ENCODE measurements at places on chromosomes 11 and 22. TPM values are rescaled to one million over a fixed set of nuclear protein-coding genes. Genes with fewer than 3 reads are reported as not detected.

DNA sequence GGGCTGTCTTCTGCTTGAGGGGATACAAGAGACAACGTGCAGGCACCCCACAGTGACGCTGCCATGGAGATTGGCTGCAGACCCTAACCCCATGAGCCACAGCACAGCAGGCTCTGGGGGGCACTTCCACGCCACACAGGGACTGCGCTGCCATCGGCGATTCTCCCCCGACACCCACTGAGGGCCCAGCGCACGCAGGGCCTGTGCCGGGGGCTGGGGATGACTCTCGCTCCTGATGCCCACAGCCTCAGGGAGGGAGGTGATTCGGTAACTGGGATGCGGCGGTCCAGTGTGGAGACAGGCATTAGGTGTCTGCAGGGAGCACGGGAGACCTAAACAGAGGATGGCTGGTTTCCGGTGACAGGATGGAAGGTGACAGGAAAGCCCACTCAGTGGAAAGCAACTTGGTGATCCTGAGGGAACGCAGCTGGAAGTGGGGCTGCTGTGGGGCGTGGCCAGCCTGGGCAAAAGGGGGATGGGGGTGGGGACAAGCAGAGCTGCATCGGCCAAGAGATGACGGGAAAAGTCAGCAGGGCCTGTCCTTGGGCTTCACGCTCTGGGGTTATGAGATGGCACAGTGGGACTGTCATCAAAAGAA, 37.7 kb downstream of the EFCAB6 start:
- H3K4me3 ChIP-seq, result no peak overlapping the region
- H3K27me3 ChIP-seq, result no peaks in the 10 kb centered on the region
- H3K27ac ChIP-seq, result no peak overlapping the region
- peaks cover 38% of the 10 kb centered on the region for H3K36me3 ChIP-seq

- H3K27ac ChIP-seq, result no peak overlapping the region
- no peak overlapping the region for H3K4me3 ChIP-seq
- no peaks in the 10 kb centered on the region for H3K36me3 ChIP-seq
- no peaks in the 10 kb centered on the region for H3K4me1 ChIP-seq
- DNase-seq, result no peak
These were observed 203.4 kb downstream of the KIF18A start for GRCh38 chr11:27904358-27905055.

DNA sequence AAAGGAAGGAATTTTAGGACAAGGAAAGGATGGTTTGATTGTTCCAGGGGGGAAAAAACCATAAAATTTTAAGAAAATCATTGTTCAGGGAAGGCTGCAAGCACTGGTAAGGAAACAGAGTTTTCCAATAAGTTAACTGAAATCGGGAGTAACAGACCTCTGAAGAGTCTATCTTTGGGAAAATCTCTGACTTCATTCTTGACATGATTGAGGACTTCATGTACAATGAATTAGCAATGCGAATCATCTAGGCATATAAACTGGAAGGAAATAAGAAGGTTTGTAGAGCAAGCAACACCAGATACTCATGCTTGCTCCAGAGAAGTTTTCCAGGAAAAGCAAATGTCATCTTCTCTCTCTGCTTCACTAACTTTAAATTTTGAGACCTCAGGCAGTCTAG, 18.5 kb downstream of the APLP2 start:
- no peak overlapping the region for H3K4me3 ChIP-seq
- no peak for DNase-seq
- H3K4me1 ChIP-seq, result no peaks in the 10 kb centered on the region
- no peaks in the 10 kb centered on the region for H3K27me3 ChIP-seq

GRCh38 chr11:102599642-102600261, 25.4 kb downstream of the MMP20 start:
- H3K36me3 ChIP-seq, result no peaks in the 10 kb centered on the region
- no peak for DNase-seq
- H3K27ac ChIP-seq, result peak overlapping the region; percentile 68
- H3K4me1 ChIP-seq, result peaks cover 38% of the 10 kb centered on the region
- no peaks in the 10 kb centered on the region for H3K27me3 ChIP-seq
- H3K4me3 ChIP-seq, result no peak overlapping the region

- H3K4me1 ChIP-seq, result no peaks in the 10 kb centered on the region
- H3K36me3 ChIP-seq, result no peaks in the 10 kb centered on the region
- peak; percentile 51 for DNase-seq
- no peaks in the 10 kb centered on the region for H3K27me3 ChIP-seq
- H3K4me3 ChIP-seq, result no peak overlapping the region
These were observed 34.6 kb downstream of the NFAM1 start for GRCh38 chr22:42397332-42398249.

- no peaks in the 10 kb centered on the region for H3K27me3 ChIP-seq
- DNase-seq, result peak; percentile 66
- no peaks in the 10 kb centered on the region for H3K36me3 ChIP-seq
- peaks cover 12% of the 10 kb centered on the region for H3K4me1 ChIP-seq
- H3K4me3 ChIP-seq, result no peak overlapping the region
These were observed 8.4 kb downstream of the DAGLA start for GRCh38 chr11:61688365-61689163.

- no peaks in the 10 kb centered on the region for H3K27me3 ChIP-seq
- H3K4me1 ChIP-seq, result peaks cover 18% of the 10 kb centered on the region
- DNase-seq, result no peak
- H3K27ac ChIP-seq, result peak overlapping the region; percentile 85
These were observed 1.6 kb upstream of the BEST1 start for GRCh38 chr11:61948505-61948904.

GRCh38 chr22:49921508-49922278, 3.3 kb downstream of the CRELD2 start:
- no peak overlapping the region for H3K27ac ChIP-seq
- no peak overlapping the region for H3K4me3 ChIP-seq
- peaks cover 61% of the 10 kb centered on the region for H3K36me3 ChIP-seq
- H3K4me1 ChIP-seq, result peaks cover 8% of the 10 kb centered on the region
- no peak for DNase-seq

Gene ARHGEF17
- 119 TPM for total RNA-seq

Gene EMSY
- total RNA-seq, result 41.2 TPM

Gene SERPING1
- 641 TPM for total RNA-seq

GRCh38 chr22:48493733-48494132, 1333.9 kb downstream of the BRD1 start:
- H3K27ac ChIP-seq, result no peak overlapping the region
- no peak for DNase-seq
- H3K36me3 ChIP-seq, result no peaks in the 10 kb centered on the region
- H3K4me1 ChIP-seq, result no peaks in the 10 kb centered on the region
- H3K27me3 ChIP-seq, result no peaks in the 10 kb centered on the region

DNA sequence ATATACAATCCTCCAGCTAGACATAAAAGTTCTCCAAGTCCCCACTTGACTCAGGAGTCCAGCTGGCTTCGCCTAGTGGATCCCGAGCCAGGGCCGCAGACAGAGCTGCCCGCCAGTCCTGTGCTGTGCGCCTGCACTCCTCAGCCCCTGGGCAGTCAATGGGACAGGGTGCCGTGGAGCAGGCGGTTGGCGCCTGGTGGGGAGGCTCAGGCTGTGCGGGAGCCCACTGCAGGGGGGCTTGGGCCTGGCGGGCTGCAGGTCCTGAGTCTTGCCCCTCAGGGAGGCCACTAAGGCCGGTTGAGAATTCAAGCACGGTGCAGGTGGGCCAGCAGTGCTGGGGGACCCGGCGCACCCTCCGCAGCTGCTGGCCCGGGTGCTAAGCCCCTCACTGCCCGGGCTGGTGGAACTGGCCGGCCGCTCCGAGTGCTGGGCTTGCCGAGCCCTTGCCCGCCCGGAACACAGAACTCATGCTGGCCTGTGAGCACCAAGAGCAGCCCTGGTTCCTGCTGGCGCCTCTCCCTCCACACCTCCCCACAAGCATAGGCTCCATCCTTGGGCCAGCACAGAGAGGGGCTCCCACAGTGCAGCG, 884.8 kb upstream of the LRRC4C start:
- no peak for DNase-seq
- H3K27ac ChIP-seq, result no peak overlapping the region
- H3K27me3 ChIP-seq, result no peaks in the 10 kb centered on the region
- no peaks in the 10 kb centered on the region for H3K36me3 ChIP-seq

- H3K36me3 ChIP-seq, result no peaks in the 10 kb centered on the region
- no peak for DNase-seq
- no peaks in the 10 kb centered on the region for H3K27me3 ChIP-seq
These were observed 17.6 kb upstream of the MCHR1 start for GRCh38 chr22:40661671-40662070.

- H3K27ac ChIP-seq, result no peak overlapping the region
- no peaks in the 10 kb centered on the region for H3K36me3 ChIP-seq
- H3K4me1 ChIP-seq, result no peaks in the 10 kb centered on the region
- peaks cover 41% of the 10 kb centered on the region for H3K27me3 ChIP-seq
- DNase-seq, result no peak
These were observed 47.8 kb downstream of the CD6 start for GRCh38 chr11:61019037-61019831.

DNA sequence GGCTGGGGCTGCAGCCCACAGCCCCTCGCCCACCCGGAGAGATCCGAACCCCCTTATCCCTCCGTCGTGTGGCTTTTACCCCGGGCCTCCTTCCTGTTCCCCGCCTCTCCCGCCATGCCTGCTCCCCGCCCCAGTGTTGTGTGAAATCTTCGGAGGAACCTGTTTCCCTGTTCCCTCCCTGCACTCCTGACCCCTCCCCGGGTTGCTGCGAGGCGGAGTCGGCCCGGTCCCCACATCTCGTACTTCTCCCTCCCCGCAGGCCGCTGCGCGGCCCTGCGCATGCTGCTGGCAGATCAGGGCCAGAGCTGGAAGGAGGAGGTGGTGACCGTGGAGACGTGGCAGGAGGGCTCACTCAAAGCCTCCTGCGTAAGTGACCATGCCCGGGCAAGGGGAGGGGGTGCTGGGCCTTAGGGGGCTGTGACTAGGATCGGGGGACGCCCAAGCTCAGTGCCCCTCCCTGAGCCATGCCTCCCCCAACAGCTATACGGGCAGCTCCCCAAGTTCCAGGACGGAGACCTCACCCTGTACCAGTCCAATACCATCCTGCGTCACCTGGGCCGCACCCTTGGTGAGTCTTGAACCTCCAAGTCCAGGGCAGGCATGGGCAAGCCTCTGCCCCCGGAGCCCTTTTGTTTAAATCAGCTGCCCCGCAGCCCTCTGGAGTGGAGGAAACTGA, 731 bp downstream of the GSTP1 start:
- peak; percentile 62 for DNase-seq
- peak overlapping the region; percentile 59 for H3K4me3 ChIP-seq
- no peaks in the 10 kb centered on the region for H3K36me3 ChIP-seq
- peak overlapping the region; percentile 95 for H3K27ac ChIP-seq

Gene CASP1
- total RNA-seq, result 9.2 TPM

GRCh38 chr11:72856065-72856464, 41.9 kb downstream of the ATG16L2 start:
- no peaks in the 10 kb centered on the region for H3K36me3 ChIP-seq
- H3K4me1 ChIP-seq, result peaks cover 3% of the 10 kb centered on the region
- DNase-seq, result no peak
- H3K27ac ChIP-seq, result no peak overlapping the region
- H3K27me3 ChIP-seq, result no peaks in the 10 kb centered on the region

Gene SESN3
- total RNA-seq, result 64.5 TPM

- H3K27me3 ChIP-seq, result no peaks in the 10 kb centered on the region
- H3K4me3 ChIP-seq, result no peak overlapping the region
- H3K27ac ChIP-seq, result no peak overlapping the region
- no peaks in the 10 kb centered on the region for H3K4me1 ChIP-seq
These were observed 6.8 kb upstream of the TPBGL start for GRCh38 chr11:75233754-75234172.

DNA sequence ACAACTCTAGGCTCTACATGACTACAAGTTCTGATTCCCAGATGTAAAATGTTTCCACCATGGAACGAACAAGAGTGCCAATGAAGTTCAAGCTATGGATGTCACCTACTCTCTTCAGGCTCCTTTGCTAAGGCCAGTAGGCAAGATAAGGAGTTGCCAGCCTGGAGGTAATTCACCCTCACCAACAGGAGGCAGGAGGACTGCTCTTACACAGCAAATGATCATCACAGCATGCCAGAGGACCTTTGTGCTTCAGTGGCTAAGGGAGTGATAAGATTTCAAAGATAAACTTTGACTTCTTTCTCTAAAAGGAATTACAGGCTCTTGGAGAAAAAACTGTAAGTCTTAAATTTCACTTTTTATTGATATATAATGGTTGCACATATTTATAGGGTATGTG, 54.1 kb upstream of the SLC36A4 start:
- DNase-seq, result no peak
- peaks cover 5% of the 10 kb centered on the region for H3K4me1 ChIP-seq
- H3K27me3 ChIP-seq, result no peaks in the 10 kb centered on the region
- no peak overlapping the region for H3K4me3 ChIP-seq

DNA sequence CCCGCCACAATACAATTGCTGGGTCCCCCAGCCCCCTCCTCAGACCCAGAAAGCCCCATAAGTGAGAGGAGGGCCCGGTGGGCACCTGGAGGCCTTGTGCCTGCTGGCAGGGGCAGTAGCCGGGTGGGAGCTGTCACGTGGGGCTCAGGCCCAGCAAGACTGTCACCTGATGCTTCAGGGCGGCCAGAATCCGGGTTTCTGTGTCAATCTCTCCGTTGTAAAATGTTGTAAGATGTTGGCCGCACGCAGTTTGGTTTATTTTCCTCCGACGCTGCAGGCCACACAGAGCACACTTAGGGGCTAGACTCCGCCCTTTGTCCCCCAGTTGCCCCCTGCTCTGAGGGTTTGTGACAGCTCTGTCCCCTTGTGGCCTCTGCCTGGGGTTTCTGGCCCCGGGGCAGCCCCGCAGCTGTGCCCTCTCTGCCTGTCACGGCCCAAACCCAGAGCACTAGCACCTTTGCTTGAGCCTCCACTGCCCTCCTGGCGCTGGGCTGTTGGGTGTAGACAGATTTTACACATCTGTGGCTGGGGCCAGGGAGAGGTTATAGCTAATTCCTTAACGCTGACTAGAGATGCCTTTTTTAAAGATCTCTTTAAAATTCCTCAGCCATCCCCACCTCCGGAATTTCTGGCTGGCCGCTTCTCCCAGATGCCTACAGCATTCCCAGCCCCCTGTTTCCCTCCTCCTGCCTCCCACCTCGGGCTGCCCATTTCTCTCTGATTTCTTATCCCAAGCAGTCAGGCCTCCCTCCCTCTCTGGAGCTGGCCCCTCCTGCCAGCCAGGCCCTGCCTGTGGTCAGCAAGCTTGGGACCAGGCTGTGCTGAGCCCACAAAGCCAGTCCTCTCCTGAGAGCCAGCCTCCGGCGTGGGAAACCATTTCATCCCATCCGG, 3.2 kb upstream of the PRR5 start:
- H3K4me3 ChIP-seq, result no peak overlapping the region
- H3K27me3 ChIP-seq, result no peaks in the 10 kb centered on the region
- no peaks in the 10 kb centered on the region for H3K36me3 ChIP-seq
- peaks cover 19% of the 10 kb centered on the region for H3K4me1 ChIP-seq
- peak; percentile 66 for DNase-seq

DNA sequence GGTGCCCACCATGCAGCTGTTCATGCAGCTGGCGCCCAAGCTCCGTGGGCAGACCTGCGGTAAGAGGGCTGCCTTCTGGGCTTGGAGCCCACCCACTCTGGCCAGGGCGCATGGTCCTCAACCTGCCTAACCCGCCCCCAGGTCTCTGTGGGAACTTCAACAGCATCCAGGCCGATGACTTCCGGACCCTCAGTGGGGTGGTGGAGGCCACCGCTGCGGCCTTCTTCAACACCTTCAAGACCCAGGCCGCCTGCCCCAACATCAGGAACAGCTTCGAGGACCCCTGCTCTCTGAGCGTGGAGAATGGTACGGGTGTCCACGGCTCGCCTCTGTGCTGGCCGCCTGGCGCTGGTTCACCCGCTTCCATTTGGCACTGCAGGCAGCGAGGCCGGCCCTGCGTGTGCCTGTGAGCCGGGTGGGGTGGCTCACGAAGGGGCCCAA, 11.0 kb downstream of the MUC5AC start:
- H3K4me3 ChIP-seq, result no peak overlapping the region
- H3K4me1 ChIP-seq, result no peaks in the 10 kb centered on the region
- H3K27me3 ChIP-seq, result no peaks in the 10 kb centered on the region
- DNase-seq, result no peak
